ENCODE measurements at places on chromosomes 5 and 9.

DNA sequence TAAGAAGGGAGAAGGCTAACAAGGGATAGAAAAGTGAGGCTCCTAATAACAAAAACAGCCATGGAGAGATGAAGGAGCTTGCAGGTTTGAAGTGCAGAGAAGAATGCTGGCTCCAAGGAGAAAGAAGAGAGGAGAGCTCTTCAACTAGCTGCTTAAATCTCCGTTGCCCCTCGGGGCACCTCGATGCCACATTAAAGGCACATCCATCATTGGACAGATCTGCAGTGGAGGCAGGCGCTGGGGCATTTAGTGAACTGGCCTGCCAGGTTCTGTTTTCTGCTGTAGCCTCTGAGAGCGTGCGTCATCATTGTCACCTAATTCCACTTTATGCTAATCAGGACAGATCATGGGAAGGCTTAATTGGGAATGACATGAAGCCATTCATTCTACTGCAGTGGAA is 1426.2 kb upstream of the WWC1 start:
- no peak for DNase-seq

GRCh38 chr5:55530669-55531068 is 4.1 kb downstream of the PLPP1 start:
- DNase-seq: no peak

DNA sequence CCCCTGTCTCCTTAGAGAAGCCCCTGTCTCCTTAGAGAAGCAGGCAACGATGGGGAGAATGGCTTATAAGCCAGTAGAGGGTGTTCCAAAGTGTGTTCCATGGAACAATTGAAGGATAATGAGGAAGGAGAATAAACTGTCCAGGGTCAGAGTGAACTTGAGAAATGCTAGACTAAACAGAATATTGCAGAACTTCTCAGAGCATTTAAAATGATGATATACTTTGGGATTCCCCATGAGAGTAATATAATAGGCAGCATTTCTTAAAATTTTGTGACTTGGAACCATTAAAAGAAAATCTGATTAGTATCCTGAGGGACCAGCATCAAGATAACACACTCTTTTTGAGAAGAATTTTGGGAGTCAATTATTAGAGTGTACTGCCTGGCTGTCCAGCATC is 116.8 kb downstream of the PBX3 start:
- no peak for DNase-seq

GRCh38 chr5:1315709-1316587 is 21.1 kb upstream of the TERT start:
- DNase-seq: peak; percentile 77

DNA sequence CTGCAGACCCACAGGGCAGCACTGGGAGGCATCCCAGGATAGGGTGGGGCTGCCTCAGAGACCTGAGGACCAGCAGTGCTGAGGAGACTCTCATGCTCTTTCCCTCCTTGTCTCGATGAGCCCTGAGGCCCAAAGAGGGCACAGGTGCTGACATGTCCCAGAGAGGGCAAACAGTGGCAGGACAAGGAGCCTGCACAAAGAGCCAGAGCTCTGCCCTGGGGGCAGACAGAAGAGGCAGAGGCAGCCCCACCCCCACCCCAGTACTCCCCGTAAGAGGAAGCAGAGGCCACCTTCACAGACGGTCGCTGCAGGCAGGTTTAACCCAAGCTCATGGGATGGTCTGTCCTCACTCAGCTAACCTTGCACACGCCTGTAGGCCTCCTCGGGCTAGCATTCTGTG is 29.4 kb upstream of the TTLL11 start:
- DNase-seq: no peak

DNA sequence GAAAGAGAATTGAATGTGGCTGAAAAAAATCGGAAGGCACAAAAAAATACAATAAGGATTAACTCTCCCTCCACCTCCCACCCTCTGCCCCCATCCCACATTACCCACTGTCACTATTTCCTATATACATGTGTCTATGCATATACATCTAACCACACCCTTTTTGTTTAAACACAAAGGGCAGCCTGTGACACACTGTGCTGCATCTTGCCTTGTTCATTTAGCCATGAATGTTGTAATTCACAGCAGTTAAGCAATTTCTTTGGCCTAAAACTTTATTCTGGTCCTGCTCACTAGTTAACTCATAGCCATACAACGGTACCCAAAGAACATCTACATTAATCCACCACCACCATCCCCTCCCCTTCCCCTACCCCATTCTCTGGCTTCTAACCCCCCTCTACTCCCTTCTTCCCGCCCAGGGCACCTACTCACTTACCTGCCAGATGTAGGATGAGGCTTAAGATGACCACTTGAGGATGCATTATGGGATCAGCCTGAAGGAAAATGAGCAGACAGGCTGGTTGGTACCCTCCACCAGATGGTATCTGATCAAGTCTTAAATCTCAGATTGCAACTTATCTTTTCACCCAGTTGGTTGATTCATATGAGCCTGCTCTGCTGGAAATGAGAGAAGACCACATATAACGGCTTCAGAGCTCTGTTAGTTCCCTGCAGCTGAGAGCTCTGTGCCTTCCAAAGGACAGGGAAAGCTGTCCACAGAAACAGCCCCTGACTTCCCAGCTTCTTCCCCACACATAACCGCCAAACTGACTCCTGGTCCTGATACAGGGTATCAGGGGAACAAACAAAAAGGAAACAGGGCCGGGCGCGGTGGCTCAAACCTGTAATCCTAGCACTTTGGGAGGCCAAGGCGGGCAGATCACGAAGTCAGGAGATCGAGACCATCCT is 1.2 kb downstream of the HAVCR1 start:
- DNase-seq: no peak

DNA sequence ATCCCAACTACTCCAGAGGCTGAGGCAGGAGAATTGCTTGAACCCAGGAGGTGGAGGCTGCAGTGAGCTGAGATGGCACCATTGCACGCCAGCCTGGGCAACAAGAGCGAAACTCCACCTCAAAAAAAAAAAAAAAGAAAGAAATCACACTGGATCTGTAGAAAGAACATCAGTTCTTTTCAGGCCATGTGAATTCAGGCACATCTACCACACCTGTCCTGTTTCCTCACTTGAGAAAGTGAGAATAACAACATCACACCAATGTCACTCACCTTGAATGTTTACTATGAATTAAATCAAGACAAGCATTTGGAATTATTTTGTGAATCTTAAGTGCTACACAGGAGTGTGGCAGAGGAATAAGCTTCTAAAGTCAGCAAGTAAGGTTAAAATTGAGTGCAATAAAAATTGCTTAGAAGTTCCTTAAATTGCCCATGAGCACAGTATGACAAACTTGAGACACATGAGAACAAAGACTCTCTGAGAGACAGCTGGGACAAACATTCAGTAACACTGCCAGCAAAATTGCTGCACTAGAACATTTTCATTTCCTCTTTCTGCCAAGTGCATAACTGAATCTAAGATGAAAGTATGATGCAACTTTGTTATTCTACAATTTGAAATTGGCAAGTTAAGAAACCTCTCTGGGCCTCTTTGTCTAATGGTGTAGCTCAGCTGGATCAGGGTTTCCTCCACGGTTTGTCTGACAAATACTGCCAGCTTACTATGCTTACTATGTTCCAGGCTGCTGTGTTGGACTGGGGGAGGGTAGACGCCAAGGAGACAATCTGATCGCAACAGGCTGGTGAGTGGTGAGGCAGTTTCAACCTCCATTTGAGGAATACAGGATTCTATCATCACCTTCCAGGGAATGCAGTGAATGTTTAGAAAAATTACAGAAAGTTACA is 1.9 kb upstream of the RIC1 start:
- DNase-seq: peak; percentile 61

GRCh38 chr5:116273448-116274242 is 188.8 kb downstream of the COMMD10 start:
- DNase-seq: no peak

- no peak for DNase-seq
These were observed 82.8 kb downstream of the DCP2 start for GRCh38 chr5:113059232-113060040.

GRCh38 chr5:31846934-31847333 is 208.0 kb downstream of the PDZD2 start:
- no peak for DNase-seq

- DNase-seq: no peak
These were observed 616.6 kb upstream of the SEMA6A start for GRCh38 chr5:117191251-117191650.

DNA sequence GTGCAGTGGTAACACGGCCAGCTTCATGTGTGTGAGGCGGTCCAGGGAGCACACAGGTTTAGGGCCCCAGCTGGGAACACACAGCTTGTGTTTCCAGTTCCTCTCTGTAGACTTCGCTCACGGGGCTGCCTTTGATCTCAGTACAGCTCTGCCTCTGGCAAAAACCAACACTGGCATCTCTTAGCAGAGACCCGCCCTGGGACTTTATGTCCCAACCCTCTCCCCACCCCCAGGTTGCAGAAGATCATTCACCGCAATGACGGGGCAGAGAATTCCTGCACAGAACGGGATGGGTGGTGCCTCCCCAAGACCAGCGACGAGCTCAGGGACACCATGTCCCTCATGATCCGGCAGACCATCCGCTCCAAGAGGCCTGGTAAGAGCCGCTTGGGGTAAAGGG is 5.2 kb upstream of the CEL start:
- DNase-seq: no peak

GRCh38 chr9:16679327-16679821 is 191.1 kb downstream of the BNC2 start:
- DNase-seq: no peak

- DNase-seq: no peak
These were observed 928 bp downstream of the MCTP1 start for GRCh38 chr5:95283761-95284571.

- peak; percentile 65 for DNase-seq
These were observed 12.7 kb upstream of the THG1L start for GRCh38 chr5:157718519-157718918.

DNA sequence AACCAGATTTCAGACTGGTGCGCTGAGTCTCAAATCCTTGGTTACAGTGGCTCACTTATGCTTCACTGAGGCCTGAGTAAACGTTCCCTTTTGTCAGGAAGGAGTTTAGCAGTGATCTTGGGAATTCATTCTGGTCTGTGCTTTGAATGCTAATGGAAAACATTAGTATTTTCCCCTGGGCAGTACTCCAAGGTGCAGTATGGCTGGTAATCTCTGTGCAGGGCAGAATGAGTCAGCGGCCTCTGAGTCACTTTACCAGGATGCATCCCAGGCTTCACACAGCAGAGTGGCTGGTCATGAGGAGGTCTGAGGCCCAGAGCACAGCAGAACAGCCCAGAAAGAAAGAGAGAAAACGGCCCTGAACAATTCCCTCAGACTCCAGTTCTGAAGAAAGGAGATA is 54.0 kb downstream of the PCA3 start:
- DNase-seq: no peak

- DNase-seq: no peak
These were observed 27.3 kb upstream of the DENND1A start for GRCh38 chr9:123957168-123957721.

DNA sequence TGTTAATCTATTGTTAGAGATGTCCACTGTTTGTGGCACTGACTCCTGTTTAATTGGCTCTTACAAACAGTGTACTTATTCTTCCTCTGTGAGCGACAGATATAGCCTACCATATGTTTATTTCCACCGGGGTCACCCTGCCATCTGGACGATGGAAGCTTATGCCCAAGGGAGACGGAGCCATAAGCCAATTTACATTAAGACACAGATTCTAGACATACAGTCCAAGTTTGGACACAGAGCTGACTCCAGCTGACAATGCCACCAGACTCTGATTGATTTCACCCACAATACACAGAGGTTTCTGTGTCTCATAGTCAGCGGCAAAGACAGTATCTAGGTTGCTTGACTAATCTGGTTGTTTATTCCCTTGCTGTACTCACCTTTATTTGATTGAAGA is 198.9 kb downstream of the ENC1 start:
- DNase-seq: no peak

- no peak for DNase-seq
These were observed 33.3 kb upstream of the PTGS1 start for GRCh38 chr9:122337556-122337929.

DNA sequence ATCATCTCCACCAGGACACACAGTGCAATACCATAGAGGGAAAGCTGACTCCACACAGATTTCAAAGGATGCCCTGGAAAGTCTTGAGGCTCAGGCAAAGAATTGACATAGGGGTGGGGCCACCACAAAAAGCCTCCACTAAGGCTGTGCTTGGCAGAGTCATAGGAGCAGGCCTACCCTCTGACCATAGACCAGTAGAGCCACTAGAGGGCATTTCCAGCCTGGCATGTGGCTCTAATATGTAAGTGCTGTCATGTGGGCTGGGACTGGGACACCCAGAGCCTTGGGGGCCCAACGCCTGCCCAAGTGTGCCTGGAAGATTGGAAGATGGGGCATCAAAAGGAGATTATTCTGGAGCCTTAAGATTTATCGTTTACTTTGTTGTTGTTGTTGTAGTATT is 726.0 kb downstream of the DNAH5 start:
- DNase-seq: no peak

GRCh38 chr5:172418862-172419814 is 35.2 kb downstream of the SH3PXD2B start:
- no peak for DNase-seq

DNA sequence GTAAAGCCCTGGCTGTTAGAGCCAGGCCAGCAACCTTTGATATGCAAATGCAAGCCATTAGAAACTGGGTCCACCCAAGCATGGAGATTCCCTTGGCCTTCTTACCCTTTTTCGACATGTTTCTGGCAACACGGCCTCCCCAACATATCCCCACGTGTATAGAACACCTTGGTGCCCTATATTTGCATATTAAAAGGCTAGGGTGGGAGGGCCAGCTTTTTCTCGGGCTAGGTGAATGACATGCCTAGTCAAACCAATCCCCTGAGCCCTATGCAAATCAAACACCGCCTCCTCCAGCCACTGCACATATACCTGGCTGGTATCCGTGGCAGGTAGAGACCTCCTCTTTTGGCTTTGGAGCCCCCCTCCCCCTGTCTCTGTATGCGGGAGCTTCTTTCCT is 55.6 kb upstream of the ZFR start:
- no peak for DNase-seq

DNA sequence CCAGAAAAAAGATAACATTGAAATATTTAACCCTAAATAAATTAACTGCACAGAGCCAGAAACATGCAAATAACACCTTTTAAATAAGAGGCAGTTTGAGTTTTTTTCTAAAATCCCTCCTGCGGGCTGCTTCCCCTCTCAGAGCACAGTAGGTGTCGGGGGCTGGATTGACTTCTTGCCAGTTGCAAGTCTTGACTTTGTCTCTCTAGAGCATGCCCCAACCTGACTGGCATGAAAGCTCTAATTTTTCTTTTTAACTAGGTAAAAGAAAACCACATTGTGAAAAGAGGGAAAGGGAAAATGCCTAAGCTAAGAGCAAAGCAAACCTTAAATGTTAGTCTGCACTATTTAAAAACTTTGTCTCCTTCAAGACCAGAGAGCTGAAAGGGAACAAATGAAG is 46.4 kb upstream of the DNAH5 start:
- no peak for DNase-seq

GRCh38 chr5:119451561-119451960 is 736 bp upstream of the HSD17B4 start:
- no peak for DNase-seq

DNA sequence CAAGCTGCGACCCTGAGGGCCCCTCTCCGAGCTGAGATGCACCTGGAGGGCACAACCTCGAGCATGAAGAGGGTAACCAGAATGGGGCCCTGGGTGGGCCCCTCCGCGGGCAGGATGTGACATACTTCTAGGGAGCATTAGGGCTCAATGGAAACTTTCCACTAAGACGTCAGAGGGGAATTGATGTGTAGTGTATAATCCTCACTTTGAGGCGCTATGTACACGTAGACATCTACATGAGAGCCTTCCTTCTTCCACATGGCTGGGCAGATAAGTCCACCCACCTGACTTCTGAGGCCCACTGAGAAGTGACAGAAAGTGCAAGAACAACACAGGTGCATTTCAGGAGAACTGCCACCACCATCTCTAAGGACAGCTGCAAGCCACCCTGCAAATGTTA is 61.0 kb downstream of the DAP start:
- DNase-seq: no peak

All from CD4-positive, alpha-beta T cell treated with Interleukin-21 for 1 hour (primary cell).